ENCODE measurements at places on chromosomes 13 and 19. TPM values are rescaled to one million over a fixed set of nuclear protein-coding genes. Genes with fewer than 3 reads are reported as not detected.

LSR gene
- 13.2 TPM for total RNA-seq

C5AR2 gene
- total RNA-seq, result 15.0 TPM

CDK8 gene
- 10.9 TPM for total RNA-seq

PRTN3 gene
- 0.23 TPM for total RNA-seq

SYMPK gene
- total RNA-seq, result 74.4 TPM

CATSPERD gene
- total RNA-seq, result not detected

ZNF667 gene
- not detected for total RNA-seq

KLHL1 gene
- not detected for total RNA-seq

FCHO1 gene
- total RNA-seq, result 19.9 TPM

LYPD3 gene
- 0.40 TPM for total RNA-seq

Data from A549 treated with Mapracorat at 1 μM for 4 hours (cell line).